ENCODE measurements at places on chromosomes 7 and 10. TPM values are rescaled to one million over a fixed set of nuclear protein-coding genes. Genes with fewer than 3 reads are reported as not detected.

MINDY4 gene
- total RNA-seq = 18.3 TPM

OR9A2 gene
- total RNA-seq = not detected

C10orf105 gene
- total RNA-seq = under 0.01 TPM

ANXA8 gene
- 18.6 TPM for total RNA-seq

ZP3 gene
- total RNA-seq = 0.43 TPM

FANK1 gene
- 2.6 TPM for total RNA-seq

GSTO2 gene
- total RNA-seq = 0.22 TPM

TMEM72 gene
- not detected for total RNA-seq

VPS37D gene
- 2.0 TPM for total RNA-seq

VWA2 gene
- total RNA-seq = 0.43 TPM

DYDC2 gene
- not detected for total RNA-seq

DLX5 gene
- not detected for total RNA-seq

NPC1L1 gene
- total RNA-seq = not detected

TBX20 gene
- total RNA-seq = 16.0 TPM

CHAT gene
- total RNA-seq = not detected

HOGA1 gene
- 0.44 TPM for total RNA-seq

ADCY1 gene
- 0.29 TPM for total RNA-seq

CYP2C19 gene
- not detected for total RNA-seq

PHKG1 gene
- total RNA-seq = 0.86 TPM

CACNB2 gene
- total RNA-seq = 0.14 TPM
